ENCODE measurements at places on chromosomes 12 and 14. TPM values are rescaled to one million over a fixed set of nuclear protein-coding genes. Genes with fewer than 3 reads are reported as not detected.

- DNase-seq = no peak
These were observed 31.9 kb downstream of the CCDC91 start for GRCh38 chr12:28222081-28222700.

DNA sequence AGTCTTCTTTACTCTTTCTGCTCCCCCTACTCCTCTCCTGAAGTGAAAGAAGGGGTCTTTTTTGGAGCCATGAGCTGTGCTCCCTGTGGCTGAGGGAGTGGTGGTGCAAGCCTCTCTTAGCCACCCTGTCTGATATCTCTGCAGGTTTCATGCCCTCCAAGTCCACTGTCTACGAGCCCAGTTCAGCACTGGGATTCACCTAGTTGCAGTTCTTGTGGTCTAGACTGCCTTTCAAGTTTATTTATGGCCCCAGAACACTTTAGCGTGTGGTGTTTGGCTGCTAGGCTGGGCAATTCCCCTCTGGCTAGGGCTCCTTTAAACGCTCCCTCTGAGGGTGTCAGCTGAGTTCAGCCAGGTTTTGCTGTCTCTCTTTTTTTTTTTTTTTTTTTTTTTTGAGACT lies 908.6 kb downstream of the TRHDE start:
- DNase-seq = no peak

DNA sequence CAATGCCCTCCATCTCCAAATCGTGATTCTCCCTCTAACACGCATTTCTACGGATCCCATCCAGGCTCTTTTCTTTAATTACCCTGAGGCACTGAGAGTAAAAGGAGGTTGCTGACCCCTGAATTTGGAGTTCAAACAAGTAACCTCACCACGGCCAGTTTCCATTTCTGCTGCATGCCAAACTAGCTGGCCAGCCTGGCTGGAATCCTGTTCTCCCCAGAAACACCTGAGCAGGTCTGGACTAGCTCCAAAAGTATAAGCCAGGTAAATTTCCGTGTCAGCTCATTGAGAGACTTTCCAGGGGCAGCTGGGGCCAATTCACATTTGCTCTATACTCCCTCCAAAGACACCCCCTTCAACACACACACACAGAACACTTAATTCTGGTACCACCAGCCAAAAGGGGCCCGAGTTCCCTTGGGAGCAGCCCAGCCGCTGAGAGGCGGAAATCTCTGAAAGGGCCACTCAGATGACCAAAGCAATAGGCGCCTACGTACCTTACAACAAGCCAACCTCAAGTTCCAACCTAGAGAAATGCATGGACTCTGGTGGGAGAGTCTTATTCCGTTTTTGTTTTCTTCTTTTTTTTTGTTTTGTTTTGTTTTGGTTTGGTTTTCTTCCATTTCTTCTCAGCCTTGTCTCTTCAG lies 131.4 kb downstream of the NDUFA12 start:
- peak; percentile 29 for DNase-seq

DNA sequence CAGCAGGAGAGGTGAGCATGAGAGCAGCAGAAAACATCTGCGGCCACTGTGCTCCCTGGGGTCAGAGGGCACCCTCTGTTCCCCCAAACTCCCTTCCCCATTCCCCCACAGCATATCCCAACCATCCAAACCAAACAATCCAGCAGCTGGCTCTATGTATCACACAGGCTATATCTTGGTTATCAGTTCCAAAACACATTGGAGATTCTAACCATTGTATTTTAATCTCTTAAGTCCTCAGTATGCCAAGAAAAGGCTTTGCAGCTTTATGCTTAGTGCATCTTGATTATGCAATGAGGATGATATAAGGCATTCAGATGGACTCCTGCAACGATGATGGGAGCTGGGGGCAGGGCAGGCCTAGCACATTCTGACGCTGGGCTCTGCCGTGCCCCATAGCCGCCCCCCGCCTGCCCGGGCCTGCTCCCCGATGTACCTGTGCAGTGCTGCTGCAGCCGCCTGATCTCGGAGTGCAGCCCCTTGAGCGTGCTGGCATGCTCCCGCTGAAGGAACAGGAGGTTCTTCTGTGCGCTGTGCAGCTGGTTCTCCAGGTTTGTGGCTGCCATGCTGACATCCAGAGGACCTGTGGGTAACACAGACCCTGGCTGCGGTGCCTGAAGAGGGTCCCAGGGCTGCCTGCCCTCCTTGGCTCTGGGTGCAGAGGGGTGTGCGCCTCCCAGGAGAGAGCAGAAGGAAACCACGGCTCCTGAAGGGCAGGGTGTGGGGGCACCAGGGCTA lies 29.6 kb downstream of the CCDC92 start:
- DNase-seq = no peak

- no peak for DNase-seq
These were observed 8.9 kb upstream of the RAP1B start for GRCh38 chr12:68601767-68602166.

GRCh38 chr12:84660139-84660538 lies 252.5 kb downstream of the SLC6A15 start:
- DNase-seq = no peak

GRCh38 chr12:67999244-67999643 lies 10.0 kb downstream of the IFNG-AS1 start:
- no peak for DNase-seq

GRCh38 chr14:63045234-63045611 lies at the start of gene KCNH5:
KCNH5 (minus strand) TSS chr14:63045458; CDS start chr14:63045186, 272 bp downstream.
- peak; percentile 53 for DNase-seq

GRCh38 chr14:95993768-95994592 lies 45.2 kb upstream of the C14orf132 start:
- DNase-seq = peak; percentile 11

- DNase-seq = no peak
These were observed 79.5 kb downstream of the PPFIA2 start for GRCh38 chr12:81679614-81680013.

DNA sequence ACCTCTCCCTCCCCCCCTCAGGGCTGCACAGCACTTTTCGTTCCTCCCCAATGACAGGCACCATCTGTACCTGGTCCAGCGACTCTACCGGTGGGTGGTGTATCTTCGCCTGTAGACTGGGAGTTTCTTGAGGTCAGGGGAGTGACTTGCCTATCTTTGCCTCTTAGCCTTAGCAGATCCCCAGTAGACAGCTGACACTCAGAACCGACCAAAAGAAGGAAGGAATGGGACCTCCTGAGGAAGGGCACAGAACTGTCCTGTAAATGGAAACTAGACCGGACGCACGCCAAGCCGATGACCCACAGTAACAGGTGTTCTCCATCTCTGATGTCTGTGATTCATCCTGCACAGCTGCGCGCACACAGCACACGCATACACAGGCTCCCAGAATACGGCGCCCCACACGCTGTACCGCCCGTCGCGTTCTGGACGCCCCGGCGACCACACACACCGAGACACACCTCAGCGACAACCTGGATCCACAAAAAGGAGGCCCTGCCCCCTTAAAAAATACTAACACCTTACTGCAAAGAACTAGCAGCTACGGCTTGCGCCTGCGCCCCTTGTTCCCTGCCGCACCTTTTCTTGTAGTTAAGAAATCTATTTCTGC lies 673 bp upstream of the TTC9 start:
- DNase-seq = peak; percentile 64

- DNase-seq = no peak
These were observed 131.5 kb upstream of the RTL1 start for GRCh38 chr14:101034986-101035385.

GRCh38 chr12:2258025-2258424 lies 205.2 kb downstream of the CACNA1C start:
- no peak for DNase-seq

DNA sequence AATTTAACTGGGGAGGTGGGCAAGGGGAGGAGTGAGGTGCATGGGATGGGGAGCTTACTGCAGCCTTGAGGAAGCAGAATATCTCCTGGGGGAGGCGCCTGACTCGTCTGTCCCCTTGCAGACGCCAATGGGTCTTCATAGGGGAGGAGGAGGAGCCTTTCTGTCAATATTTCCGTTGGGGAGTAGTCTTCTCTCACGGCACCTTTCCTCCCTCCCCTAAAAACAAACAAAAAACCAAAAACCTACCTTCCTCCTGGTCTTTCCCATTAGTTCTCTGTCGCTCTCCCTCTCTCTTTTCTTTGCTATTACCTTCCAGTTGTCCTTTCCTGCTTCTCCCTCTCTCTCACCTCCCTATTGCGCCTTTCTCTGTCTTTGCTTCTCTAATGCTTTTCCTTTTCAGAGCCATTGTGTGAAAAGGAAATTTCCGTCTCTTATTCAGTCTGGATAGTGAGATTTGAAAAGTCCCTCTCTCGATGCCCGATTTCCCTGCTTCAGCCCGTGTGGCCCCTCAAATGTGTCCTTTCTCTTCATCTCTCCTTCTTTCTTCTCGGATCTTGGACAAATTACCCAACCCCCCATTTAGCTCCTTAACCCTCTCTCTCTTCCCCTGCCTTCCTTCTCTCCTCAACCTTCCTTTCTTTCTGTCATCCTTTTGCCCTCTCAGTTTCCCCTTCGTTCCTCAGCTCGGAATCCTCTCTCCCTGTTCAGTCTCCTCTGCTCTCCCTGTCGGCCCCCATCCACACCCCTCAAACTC lies 5.9 kb downstream of the GPR84 start:
- no peak for DNase-seq

Gene FGF23
- not detected for total RNA-seq

Gene CPNE6
- total RNA-seq = not detected
